ENCODE measurements at places on chromosomes 11 and 22.
A peak's percentile ranks its signal among the peaks of the same experiment; 100 is the strongest.

GRCh38 chr11:28922386-28922981, 814.3 kb downstream of the METTL15 start:
- no peak for DNase-seq

GRCh38 chr22:20810645-20811044, 36.7 kb downstream of the SERPIND1 start:
- no peak for DNase-seq

GRCh38 chr22:50348058-50348457, 4.9 kb downstream of the PPP6R2 start:
- no peak for DNase-seq

- no peak for DNase-seq
Observed at GRCh38 chr22:21449531-21450319, 17.5 kb upstream of the TMEM191C start.

DNA sequence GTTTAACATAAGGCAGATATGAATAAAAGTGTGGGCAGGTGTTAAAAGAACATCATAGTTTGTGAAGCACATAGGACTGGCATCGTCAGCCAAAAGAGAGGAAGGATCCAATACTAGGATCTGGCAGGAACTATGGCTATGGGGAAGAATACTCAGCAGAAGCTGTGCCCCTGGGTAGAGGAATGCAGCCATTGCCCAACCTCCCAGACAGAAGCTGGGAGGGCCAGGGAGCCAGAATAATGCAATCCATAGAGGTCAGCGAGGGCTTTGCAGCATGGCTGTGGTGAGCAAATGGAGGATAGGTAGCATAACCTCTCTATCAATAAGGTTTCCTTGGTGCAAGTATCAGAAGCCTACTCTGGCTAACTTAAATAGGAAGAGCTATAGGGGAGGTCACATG, 11.7 kb upstream of the CSTF3 start:
- no peak for DNase-seq

DNA sequence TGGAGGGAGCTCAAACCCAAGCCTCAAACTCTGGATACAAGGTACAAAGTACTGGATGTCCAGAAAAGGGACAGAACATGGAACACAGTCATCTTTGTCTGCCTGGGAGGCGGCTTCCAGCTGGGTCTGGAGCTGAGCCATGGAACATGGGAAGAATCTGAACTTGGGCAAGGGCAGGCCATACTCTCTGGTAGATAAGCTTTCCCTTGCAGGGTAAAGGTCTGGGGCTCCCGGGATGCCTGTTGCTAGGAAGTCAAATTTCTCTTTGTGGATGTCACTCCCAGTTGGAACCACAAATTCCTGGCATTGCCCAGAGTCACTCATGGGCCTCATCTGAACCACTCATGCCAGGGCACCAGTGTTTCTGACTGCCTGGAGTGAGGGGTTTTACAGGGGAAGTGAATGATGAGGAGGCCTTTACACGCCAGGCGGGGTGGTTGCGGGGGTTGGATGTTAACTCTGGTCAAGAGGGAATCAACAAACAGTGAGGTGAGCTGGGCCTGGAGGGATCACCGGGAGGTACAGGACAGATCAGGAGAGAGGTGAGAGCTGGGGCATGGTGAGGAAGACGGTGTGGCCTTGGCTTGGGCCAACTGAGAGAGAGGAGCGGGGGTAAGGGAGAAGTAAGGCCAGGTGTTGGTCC, 5.7 kb downstream of the FTH1 start:
- peak; percentile 42 for DNase-seq

DNA sequence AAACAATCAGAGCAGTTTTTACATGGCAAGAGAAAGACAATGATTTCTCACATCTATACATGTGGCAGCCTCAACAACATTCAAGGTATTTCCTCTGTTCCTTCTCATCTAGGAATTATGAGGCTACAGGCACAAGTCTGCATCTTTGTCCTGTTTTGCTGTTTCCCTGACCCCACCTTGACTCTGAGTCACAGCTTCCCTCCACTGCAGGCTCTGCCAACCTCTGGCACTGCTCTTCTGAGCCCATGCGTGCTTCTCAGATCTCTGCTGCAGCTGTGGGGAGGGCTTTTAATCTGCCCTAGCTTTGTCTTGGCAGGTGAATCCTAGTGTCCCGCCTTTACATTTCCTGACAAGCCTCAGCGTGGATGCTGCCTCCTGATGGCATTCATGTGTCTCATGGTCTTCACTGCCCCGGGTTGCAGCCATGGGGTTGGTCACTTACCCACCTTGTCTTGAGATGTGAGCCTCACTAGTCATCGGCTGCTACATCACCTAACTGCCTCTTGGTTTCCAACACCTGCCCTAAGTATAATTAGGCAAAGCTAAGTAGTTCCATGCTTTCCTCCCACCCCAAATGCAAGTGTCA, 578.5 kb downstream of the TBC1D22A start:
- DNase-seq: no peak

DNA sequence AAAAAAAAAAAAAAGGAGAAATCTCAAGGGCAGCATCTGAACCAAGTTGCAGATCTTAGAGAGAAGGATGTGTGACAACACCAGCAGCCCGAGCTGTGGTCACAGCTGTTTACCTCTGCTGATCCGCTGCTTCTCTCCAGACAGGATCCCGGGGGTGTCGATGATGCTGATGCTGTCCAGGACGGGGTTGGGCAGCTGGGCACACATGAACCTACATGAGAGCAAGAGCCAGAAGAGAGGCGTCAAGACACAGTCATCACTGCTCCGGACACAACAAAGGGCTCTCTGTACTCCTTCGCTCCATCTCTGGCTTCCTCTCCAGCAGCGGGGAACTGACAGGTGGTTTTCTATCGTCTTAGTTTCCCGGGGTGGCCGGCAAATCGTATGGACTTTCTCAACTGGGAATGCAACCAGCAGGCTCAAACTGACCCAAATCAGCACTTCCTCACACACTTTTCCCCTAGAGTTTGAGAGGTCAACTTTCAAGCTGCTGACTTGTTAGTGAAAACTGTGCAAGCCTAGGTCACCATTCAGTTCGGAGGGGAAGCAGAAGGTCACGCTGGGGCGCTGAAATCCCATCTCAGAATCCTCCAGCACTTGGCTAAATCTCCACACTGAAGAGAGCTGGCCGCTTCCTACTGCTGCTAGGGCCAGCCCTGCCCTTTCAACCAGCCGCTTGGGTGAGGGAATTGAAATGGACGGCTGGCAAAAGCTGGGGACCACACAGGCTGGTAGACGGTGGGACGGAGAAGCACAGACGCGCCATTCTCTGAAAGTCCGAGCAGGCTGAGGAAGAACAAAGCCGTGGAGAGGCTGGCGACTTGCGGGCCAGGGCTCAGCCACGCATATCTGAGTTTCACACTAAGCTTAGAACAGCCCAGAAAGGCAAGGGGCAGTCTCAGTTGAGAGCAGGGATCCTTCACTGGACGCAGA, 3.8 kb downstream of the EHD1 start:
- DNase-seq: no peak

GRCh38 chr11:127454856-127455255, 454.3 kb upstream of the KIRREL3 start:
- no peak for DNase-seq

DNA sequence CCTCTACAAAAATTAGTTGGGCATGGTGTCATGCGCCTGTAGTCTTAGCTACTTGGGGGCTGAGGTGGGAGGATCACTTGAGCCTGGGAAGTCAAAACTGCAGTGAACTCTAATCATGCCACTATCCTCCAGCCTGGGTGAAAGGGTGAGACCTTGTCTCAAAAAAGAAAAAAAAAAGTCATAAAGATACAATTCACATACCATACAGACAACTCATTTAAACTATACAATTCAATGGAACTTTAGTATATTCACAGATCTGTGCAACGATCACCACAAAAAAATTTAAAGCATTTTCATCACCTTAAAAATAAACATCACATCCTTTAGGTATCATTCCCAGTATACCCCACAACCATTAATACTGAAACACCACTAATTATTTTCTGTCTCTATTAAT, 201.2 kb downstream of the PGR start:
- peak; percentile 46 for DNase-seq

DNA sequence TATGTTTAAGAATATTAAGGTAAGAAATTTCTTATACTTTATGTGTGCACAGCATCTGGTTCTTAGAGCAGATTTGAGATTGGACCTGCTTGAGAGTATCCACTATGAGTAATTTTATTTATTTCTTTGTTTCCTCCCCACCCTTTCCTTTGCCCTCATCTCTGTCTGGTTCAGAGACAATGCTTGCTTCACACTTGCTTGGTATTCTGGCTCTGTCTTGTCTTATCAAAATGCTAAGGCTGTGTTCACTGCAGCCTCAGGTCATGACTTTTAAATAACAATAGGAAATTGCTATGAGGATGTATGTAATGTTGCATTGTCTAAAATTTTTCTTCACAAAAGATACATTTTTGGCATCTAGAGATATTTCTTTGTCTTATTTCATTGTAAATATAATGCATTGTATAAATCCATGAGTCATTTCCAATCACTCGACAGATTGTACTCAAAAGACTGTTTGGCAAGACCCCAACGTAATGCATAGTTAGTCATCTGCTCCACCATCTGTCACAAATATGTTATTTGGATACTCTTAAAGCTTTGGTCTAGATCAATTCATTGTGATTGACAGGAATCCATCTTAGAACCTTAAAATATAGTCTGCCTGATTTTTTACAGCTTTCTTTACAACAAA, 395.7 kb downstream of the AASDHPPT start:
- DNase-seq: peak; percentile 70

DNA sequence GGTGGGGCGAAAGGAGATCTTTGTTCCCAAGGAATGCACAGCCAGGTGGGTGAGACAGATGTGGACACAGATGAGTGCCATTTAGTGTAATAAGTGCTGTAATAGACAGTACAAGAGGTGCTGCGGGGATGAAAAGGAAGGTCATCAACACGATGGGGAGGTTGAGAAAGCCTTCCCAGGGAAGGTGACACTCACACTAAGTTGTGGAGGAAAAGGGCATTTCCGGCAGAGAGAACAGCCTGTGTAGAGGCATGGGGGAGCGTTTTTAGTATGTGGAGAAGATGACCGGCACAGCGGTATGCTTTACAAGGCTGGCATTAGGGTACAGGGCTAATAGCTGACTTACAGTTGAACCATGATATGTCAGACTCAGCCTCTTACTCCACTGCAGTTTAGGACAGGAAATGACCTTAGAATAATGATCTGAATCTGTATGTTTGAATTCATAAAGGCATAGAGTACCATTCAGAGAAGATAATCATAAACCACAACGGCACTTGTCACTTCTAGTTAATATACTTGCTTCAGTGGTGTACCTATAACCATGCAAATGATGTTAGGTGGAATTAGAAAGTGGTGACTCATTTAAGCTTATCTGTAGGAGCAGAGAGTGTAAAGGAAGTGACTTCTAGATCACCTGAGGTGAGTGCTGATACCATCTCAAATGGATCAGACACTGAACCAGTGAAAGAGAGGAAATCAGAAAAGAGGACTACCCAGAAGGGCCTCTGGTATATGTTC, 60.6 kb downstream of the FAM83F start:
- DNase-seq: no peak

DNA sequence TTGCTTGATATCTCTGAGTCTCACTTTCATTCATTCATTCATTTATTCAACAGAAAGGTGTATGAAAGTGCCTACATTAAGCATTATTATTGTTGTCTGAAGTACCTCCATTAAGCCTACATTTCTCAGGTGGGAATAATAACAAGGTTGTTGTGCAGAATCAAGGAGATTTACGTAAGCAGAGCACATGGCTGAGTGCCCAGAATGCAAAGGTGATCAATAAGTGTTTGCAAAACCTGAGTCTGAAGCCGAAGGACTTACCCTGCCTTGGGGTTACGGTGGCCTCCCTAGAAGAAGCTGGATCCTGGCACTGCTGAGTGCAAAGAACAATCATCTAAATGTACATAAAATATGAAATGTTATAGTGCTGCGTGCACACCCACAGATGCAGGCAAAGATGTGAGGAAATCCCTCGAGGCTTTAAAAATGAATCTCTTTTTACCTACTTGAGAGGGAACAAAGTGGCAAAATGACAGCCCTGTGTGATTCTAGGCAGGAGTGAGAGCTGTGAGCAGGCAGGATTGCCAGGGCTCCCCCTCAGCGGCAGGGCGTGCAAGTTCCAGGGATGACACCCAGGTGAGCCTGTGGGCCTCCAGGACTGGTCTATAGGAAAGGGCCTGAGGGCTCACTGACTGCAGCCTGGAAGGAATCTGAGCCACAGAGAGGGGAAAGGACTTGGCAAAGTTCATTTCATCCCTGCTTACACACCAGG, 133.1 kb upstream of the TBCEL start:
- DNase-seq: no peak

DNA sequence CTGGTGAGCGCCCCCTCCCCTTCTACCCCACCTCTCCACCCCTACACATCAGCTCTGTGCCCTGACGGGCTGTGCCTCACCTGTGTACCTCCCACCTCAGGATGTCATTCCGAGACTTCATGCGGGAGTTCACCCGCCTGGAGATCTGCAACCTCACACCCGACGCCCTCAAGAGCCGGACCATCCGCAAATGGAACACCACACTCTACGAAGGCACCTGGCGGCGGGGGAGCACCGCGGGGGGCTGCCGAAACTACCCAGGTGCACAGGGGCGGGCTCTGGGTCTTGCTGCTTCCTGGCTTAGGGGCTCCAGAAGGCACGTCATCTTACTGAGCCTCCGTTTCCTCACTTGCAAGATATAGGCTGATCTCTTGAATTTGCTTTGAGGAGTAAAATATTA, 6.8 kb downstream of the CAPN1 start:
- DNase-seq: no peak

- DNase-seq: no peak
Observed at GRCh38 chr11:35098855-35099254, 40.1 kb upstream of the CD44 start.

DNA sequence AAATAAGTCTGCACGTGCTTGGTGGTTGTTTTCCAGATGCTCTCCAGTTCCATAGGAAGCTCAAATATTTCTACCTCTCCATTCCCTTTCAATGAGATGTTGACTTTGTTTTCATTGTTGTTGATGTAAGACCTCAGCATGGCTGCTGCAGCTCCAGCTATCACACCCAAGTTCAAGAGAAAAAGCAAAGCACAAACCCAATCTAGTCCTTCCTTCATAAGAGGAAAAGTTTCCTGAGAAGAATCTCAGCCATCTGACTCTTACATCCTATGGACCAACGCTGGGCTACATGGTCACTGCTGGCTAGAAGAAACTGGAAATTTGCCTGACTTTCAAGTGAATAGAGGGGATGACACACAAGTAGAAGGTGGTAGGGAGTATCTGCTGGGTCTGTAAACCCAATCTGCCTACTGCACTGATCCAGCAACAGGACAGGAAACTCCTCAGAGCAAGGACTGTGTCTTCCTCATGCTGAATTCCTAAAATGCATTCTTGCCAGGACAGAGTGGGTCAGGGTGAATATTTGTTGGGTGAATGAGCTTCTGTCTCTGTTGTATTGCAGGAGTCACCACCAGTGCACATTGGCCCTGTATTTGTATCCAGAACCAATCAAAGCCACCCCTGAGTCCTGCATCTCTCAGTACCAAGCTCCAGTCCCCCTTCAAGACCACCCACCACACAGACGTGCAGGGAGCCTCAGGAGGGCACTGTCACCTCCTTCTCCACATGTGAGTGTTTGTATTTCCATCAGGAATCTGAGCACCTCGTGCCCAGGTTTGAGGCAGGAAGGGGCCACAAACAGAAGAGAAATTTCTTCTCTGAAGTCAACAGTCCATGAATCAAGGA, 118.0 kb upstream of the IGLL5 start:
- DNase-seq: no peak

Measured in fibroblast of skin of right biceps (primary cell).